Stimulated activated CD8-positive, alpha-beta memory T cell treated with anti-CD3 and anti-CD28 coated beads, Interleukin-15, amount 100 ng/mL, for 48 hours (primary cell): ENCODE measurements at places on chromosomes 2 and 18.

GRCh38 chr2:174729797-174730697 is 34.2 kb downstream of the CHRNA1 start:
- DNase-seq, result peak; percentile 46

DNA sequence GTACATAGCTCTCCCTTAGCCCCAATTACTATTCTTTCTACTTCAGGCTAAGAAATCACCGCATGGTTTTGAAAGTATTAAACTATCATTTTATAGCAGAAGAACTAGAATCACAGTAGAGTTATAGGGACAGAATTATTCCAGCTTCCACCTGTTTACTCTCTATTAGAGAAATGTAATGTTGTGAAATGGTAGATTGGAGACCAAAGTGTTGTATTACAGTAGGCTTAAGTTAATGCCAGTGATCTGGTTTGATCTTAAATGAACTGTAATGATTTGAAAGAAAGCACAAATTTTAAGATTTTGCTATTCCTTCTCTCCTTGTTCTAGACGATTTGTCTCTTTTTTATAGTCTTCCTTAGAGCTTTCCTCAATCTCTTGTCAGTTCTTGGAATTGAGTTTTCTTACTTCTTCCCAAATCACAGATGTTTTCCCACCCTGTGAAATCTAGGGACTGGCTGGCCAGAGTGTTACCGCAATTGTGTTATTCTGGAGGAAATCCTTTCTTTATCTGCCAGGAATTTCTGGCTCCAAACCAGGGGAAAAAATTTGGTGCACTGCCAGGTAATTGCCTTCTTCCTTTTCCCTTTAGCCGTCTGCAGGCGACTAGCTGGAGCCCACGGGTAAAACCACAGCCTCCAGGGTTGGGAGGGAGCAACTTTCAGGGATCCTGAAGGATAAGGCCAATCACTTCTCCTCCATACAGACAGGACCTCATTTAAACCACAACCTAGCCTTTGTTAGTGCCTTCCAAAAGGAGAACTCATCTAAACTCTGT is 51.7 kb downstream of the NOP58 start:
- DNase-seq, result no peak

DNA sequence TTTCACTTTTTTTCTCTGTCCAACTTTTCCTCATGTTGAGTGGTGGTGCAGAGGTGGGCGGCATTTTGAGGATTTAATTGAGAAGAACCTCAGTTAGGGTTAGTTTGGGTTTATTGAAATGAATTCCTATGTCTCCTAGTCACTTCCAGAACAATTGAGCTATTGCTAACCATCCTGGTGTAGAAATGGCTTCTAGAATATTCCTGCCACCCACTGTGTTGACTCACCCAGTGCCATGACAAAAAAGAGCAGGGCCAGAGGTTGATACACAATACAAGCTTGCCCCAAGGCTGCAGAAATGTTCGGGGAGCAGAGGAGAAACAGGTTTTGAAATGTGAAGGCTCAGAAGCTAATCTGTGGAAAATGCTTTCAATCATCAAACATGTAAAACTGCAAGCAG is 167.1 kb upstream of the TRIB2 start:
- DNase-seq, result no peak

GRCh38 chr2:197144183-197144582 is 166.4 kb downstream of the ANKRD44 start:
- DNase-seq, result no peak

- DNase-seq, result no peak
Measured at GRCh38 chr18:70920840-70921374, 632.1 kb downstream of the SOCS6 start.

- DNase-seq, result no peak
Measured at GRCh38 chr2:22020091-22020742, 896.4 kb downstream of the TDRD15 start.

DNA sequence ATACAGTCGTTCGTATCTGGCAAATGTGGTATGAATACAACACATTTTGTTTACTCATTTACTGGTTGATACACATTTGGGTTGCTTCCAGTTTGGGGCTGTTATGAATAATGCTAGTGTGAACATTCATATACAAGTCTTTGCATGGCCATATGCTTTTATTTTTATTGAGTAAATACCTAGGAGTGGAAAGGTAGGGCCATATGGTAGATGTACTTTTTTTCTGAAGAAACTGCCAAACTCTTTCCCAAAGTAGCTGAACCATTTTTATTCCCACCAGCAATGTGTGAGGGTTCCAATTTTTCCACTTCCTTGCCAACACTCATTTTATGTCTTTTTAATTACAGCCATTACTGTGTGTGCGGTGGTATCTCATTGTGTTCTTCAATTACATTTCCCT is 496.2 kb upstream of the NRXN1 start:
- no peak for DNase-seq

GRCh38 chr2:38634684-38635083 is 31.2 kb upstream of the GALM start:
- no peak for DNase-seq
